ENCODE measurements at places on chromosomes 1 and 21.

DNA sequence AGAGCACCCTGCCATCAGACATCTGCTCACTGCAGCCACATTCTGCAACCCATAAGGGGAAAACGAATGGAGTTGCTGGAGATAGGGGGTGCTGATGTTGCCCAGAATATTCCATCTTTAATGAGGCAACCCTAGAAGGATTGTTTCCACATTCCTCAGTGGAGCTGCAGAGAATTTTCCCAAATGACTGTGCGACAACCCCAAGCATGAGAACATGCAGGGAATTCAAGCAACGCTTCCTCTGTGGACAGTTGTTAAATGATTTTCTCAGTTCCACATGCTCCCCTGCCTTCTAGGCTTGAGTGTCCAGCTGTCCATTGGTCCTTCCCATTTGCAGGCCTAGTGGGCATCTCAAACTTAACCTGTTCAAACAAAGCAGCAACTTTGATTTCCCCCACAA, 20.5 kb upstream of the UBL4B start:
- no peak for DNase-seq

DNA sequence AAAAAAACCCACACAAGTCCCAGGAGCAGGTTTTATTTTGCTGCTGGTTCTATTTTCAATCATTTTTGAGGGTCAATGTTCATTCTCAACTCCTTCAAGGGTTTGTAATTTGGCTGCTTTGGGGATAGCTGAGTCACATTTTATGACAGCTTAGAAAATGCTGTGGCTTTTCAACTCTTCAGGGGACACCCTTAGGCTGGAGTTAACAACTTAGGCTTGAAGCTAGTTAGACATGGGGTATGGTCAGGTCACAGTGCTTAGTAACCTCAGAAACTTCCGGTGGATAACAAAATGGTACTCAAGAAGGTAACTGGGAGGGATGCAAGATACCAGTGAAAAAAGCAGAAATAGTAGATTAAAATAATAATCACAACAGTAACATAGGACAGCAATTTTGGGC, 308.8 kb downstream of the HHIPL2 start:
- DNase-seq = no peak

GRCh38 chr1:198933515-198934222, 294.8 kb downstream of the PTPRC start:
- no peak for DNase-seq

- no peak for DNase-seq
These were observed 5.8 kb downstream of the ACTN2 start for GRCh38 chr1:236692128-236692527.

- no peak for DNase-seq
These were observed 73.5 kb downstream of the PUM1 start for GRCh38 chr1:30991862-30992606.

Data from renal cortex interstitium (tissue), 15 donors.